MM.1S (cell line): ENCODE measurements at places on chromosomes 5 and 9.

DNA sequence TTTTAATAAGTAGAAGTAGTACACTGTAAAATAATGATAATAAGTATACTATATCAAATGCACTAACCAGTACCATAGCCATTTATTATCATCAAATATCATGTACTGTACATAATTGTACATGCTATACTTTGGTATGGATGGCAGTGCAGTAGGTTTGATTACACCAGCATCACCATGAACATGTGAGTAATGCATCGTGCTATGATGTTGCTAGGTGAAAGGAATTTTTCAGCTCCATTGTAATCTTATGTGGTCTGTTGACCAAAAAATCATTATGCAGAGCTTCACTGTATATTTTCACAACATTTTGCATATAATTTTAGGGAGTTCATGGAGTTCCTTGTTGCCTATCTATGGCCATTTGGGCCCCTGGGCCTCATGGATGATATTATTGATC lies 72.2 kb upstream of the HMHB1 start:
- H3K4me1 ChIP-seq, result no peaks in the 10 kb centered on the region
- no peak overlapping the region for H3K4me3 ChIP-seq
- no peak overlapping the region for H3K27ac ChIP-seq

DNA sequence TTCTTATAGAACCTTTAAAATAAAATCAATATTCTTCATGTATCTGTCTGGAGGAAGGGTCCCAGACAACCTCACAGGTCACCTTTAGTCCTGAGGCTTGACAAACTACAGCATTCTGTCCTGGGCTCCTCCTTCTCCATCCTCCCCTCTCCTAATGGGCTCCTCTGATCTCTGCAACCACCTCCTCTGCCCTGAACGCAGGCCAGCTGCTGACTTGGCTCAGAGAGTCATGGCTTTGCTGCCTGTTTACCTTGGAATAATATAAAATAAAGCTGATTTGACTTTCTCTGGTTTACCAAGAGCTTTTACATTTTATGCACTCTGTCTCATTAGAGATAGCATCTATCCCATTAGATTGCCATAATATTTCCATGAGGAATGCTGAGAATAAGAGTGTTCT lies 159.4 kb downstream of the SEMA6A start:
- H3K4me1 ChIP-seq, result peaks cover 2% of the 10 kb centered on the region; the same call in 1 of the 2 replicates
- no peak for DNase-seq
- H3K36me3 ChIP-seq, result no peaks in the 10 kb centered on the region
- no peak overlapping the region for H3K27ac ChIP-seq

DNA sequence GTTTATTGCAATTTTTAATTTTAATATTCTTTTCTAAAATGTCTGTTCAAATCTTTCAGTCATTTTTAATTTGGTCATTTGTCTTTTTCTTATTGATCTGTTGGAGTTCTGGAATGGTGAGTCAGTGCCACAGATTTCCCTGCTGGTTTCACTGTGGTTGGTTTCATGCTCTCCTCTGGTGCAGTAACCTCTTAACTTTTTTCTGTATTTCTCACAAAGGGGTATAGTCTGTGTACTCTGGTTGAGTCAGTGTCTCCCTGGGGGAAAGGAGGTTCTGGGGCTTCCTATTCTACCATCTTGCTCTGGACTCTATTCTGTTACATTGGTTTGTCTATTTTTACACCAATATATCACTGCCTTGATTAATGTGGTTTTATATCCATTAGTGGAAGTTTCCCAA lies 178.8 kb downstream of the CSNK1G3 start:
- DNase-seq, result no peak
- no peaks in the 10 kb centered on the region for H3K36me3 ChIP-seq
- H3K27me3 ChIP-seq, result no peaks in the 10 kb centered on the region
- no peaks in the 10 kb centered on the region for H3K4me1 ChIP-seq
- H3K27ac ChIP-seq, result no peak overlapping the region

- H3K36me3 ChIP-seq, result no peaks in the 10 kb centered on the region
- no peak overlapping the region for H3K27ac ChIP-seq
- DNase-seq, result peak; percentile 63
- H3K27me3 ChIP-seq, result no peaks in the 10 kb centered on the region
- no peaks in the 10 kb centered on the region for H3K4me1 ChIP-seq
These were observed 113.0 kb downstream of the GAPVD1 start for GRCh38 chr9:125374443-125375309.

GRCh38 chr9:108681851-108682590 lies 173.8 kb downstream of the ACTL7B start:
- H3K4me1 ChIP-seq, result no peaks in the 10 kb centered on the region
- H3K27ac ChIP-seq, result no peak overlapping the region
- H3K27me3 ChIP-seq, result no peaks in the 10 kb centered on the region
- no peak for DNase-seq

- no peaks in the 10 kb centered on the region for H3K4me1 ChIP-seq
- no peak overlapping the region for H3K27ac ChIP-seq
- no peak overlapping the region for H3K4me3 ChIP-seq
- H3K27me3 ChIP-seq, result no peaks in the 10 kb centered on the region
These were observed 100.4 kb downstream of the TTLL11 start for GRCh38 chr9:121992571-121993212.

DNA sequence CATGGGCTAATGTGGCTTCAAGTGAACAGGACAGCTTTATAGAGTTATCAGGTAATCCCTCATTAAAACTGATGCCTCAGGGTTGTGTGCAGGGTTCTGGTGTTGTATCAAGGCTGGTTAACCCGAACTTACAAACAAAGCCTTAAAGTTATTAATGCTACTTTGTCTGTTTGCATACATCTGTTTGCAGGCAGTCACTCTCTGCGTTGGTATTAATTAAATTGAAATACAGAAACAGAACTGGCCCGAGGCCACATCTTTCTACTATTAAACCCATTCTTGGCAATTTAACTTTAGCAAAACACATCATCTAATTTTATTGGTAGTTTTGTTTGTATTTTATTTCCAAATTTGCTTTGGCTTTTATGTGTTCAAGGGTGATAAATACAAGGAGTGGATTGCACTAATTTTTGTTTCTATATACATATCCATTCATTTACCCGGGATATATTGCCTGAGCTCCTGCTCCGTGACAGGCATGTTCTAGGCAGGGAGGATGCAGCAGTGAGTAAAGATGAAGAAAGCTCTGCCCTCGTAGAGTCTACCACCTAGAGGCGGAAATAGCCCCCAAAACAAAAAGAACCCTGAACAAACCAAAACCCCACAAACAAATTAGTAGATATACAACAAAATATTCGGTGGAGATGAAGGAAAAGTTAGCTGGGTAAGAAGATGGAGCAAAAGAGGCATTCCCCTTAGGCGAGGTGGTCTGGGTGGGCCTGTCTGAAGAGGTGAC lies 164.2 kb downstream of the MACROH2A1 start:
- H3K36me3 ChIP-seq, result no peaks in the 10 kb centered on the region
- no peak overlapping the region for H3K27ac ChIP-seq
- no peak for DNase-seq
- no peak overlapping the region for H3K4me3 ChIP-seq
- H3K4me1 ChIP-seq, result no peaks in the 10 kb centered on the region
- no peaks in the 10 kb centered on the region for H3K27me3 ChIP-seq

DNA sequence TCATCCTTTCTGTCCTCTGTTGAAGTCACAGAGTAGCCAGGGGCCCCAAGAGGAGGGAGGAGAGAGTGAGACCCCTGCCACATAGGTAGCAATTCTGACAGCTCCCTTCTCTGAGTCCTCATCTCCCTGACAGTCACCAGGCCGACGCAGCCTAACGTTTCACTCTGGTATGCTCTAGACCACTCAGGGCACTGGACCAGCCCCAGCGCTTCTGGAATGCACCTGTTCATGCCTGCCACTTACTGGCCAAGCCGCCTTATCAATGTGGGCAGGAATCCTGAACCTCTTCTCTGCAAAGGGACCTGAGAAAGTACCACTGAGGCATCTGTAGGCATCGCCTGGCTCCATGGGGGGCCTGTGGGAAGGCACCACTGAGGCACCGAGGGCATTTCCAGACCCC lies 50.2 kb downstream of the SECISBP2 start:
- no peaks in the 10 kb centered on the region for H3K4me1 ChIP-seq
- H3K27me3 ChIP-seq, result no peaks in the 10 kb centered on the region
- no peak overlapping the region for H3K27ac ChIP-seq
- no peak overlapping the region for H3K4me3 ChIP-seq
- no peak for DNase-seq

- H3K36me3 ChIP-seq, result no peaks in the 10 kb centered on the region
- H3K4me3 ChIP-seq, result no peak overlapping the region
- DNase-seq, result no peak
- H3K4me1 ChIP-seq, result 0 out of 2 replicates have a peak, but pooled peaks cover 3% of the 10 kb centered on the region
- H3K27ac ChIP-seq, result no peak overlapping the region
- H3K27me3 ChIP-seq, result no peaks in the 10 kb centered on the region
These were observed 33.6 kb downstream of the PDE6A start for GRCh38 chr5:149911031-149911430.

DNA sequence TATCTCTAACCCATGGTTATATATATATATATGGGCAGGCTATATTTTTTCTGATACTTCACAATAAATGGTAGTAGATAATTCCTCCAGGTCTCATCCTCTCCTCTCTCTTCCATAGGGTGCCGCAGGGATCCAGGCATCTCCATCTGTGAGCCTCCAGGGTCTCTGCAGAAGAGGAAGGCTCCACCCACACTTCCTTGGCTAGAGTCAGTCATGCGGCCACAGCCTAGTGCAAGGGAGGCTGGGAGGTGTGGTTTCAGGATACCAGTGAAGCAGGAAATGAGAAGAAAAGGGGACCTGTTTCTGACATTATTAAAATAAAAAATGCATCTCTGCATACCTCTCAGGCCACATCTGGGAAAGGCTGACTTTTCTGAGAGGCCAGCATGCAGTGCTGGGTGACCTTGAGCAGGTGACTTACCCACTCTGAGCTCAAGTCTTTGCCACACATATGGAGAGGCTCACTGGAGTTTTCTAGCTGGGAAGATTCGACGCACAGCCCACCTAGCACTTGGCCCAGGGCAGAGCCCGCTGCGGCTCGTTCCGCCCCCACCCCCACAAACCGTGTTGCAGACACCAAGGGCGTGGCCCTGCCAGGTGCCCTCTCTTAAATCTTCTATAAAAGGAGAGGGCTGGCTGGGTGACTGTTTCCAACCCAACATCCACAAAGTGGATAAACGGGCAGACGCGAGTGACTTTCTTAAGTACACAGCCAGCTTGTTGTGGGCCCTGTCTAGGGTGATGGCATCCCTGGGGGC lies 47.9 kb downstream of the OLFM1 start:
- no peaks in the 10 kb centered on the region for H3K4me1 ChIP-seq
- DNase-seq, result no peak
- no peak overlapping the region for H3K4me3 ChIP-seq
- no peak overlapping the region for H3K27ac ChIP-seq
- H3K36me3 ChIP-seq, result no peaks in the 10 kb centered on the region

- no peaks in the 10 kb centered on the region for H3K36me3 ChIP-seq
- H3K27ac ChIP-seq, result no peak overlapping the region
- no peak overlapping the region for H3K4me3 ChIP-seq
- H3K4me1 ChIP-seq, result no peaks in the 10 kb centered on the region
These were observed 167.7 kb upstream of the MRPS30 start for GRCh38 chr5:44640945-44641456.

GRCh38 chr5:64532657-64533056 lies 26.8 kb downstream of the RGS7BP start:
- no peaks in the 10 kb centered on the region for H3K36me3 ChIP-seq
- no peak for DNase-seq
- no peak overlapping the region for H3K27ac ChIP-seq
- H3K27me3 ChIP-seq, result no peaks in the 10 kb centered on the region

GRCh38 chr9:107397076-107398044 lies 92.2 kb downstream of the KLF4 start:
- H3K4me1 ChIP-seq, result peaks cover 16% of the 10 kb centered on the region
- H3K27me3 ChIP-seq, result no peaks in the 10 kb centered on the region
- H3K27ac ChIP-seq, result peak overlapping the region; percentile 64; the same call in 1 of the 2 replicates
- 0 out of 2 replicates have a peak overlapping the region, but pooled peaks have one; percentile 20 for H3K4me3 ChIP-seq
- H3K36me3 ChIP-seq, result no peaks in the 10 kb centered on the region

GRCh38 chr9:80522465-80522864 lies 950.7 kb downstream of the TLE4 start:
- no peaks in the 10 kb centered on the region for H3K36me3 ChIP-seq
- no peak overlapping the region for H3K4me3 ChIP-seq
- H3K27me3 ChIP-seq, result no peaks in the 10 kb centered on the region
- DNase-seq, result no peak
- no peaks in the 10 kb centered on the region for H3K4me1 ChIP-seq
- no peak overlapping the region for H3K27ac ChIP-seq

- no peaks in the 10 kb centered on the region for H3K36me3 ChIP-seq
- H3K27me3 ChIP-seq, result no peaks in the 10 kb centered on the region
- no peak overlapping the region for H3K4me3 ChIP-seq
- no peak for DNase-seq
- H3K4me1 ChIP-seq, result no peaks in the 10 kb centered on the region
These were observed 70.9 kb downstream of the EGFLAM start for GRCh38 chr5:38329132-38329715.

GRCh38 chr9:38718148-38718547 lies 1.8 kb downstream of the FAM240B start:
- no peak for DNase-seq
- H3K4me1 ChIP-seq, result no peaks in the 10 kb centered on the region
- no peak overlapping the region for H3K4me3 ChIP-seq
- no peaks in the 10 kb centered on the region for H3K27me3 ChIP-seq

DNA sequence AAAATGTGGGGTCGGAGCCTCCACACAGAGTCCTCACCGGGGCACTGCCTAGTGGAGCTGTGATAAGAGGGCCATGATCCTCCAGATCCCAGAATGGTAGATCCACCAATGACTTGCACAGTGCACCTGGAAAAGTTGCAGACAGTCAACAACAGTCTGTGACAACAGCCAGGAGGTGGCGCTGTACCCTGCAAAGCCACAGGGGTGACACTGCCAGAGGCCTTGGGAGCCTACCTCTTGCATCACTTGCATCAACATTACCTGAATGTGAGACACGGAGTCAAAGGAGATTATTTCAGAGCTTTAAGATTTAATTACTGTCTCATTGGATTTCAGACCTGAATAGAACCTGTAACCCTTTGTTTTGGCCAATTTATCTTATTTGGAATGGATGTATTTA lies 614.1 kb upstream of the CDH9 start:
- no peaks in the 10 kb centered on the region for H3K4me1 ChIP-seq
- H3K36me3 ChIP-seq, result no peaks in the 10 kb centered on the region
- no peaks in the 10 kb centered on the region for H3K27me3 ChIP-seq
- H3K27ac ChIP-seq, result no peak overlapping the region
- H3K4me3 ChIP-seq, result no peak overlapping the region

DNA sequence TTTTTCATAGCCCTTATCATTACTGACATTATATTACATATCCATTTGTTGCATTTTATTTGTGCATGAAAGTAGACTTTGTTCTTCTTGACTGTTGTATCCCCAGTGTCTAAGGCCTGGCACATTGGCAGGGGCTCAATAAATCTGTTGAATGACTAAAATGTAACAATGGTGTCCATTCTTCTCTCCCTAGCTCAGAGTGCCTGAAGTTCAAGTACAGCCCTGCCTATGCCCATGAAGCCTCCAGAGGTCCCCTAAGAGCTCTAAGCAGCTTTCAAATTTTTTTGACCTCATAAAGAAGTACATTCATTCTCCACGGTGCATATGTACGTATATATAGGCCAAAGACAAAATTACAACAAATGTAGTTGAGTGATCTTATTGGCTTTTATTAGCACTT lies 4.2 kb upstream of the BSPRY start:
- H3K4me1 ChIP-seq, result peaks cover 24% of the 10 kb centered on the region
- H3K27me3 ChIP-seq, result no peaks in the 10 kb centered on the region
- H3K27ac ChIP-seq, result no peak overlapping the region

GRCh38 chr5:11803436-11803835 lies 100.8 kb downstream of the CTNND2 start:
- no peaks in the 10 kb centered on the region for H3K36me3 ChIP-seq
- H3K27ac ChIP-seq, result no peak overlapping the region
- no peak for DNase-seq
- H3K27me3 ChIP-seq, result no peaks in the 10 kb centered on the region
- H3K4me3 ChIP-seq, result no peak overlapping the region
